Stimulated activated CD4-positive, alpha-beta T cell treated with anti-CD3 and anti-CD28 coated beads, Interleukin-2, amount 100 ng/mL, for 24 hours (primary cell): ENCODE measurements at places on chromosomes 12 and 14.

DNA sequence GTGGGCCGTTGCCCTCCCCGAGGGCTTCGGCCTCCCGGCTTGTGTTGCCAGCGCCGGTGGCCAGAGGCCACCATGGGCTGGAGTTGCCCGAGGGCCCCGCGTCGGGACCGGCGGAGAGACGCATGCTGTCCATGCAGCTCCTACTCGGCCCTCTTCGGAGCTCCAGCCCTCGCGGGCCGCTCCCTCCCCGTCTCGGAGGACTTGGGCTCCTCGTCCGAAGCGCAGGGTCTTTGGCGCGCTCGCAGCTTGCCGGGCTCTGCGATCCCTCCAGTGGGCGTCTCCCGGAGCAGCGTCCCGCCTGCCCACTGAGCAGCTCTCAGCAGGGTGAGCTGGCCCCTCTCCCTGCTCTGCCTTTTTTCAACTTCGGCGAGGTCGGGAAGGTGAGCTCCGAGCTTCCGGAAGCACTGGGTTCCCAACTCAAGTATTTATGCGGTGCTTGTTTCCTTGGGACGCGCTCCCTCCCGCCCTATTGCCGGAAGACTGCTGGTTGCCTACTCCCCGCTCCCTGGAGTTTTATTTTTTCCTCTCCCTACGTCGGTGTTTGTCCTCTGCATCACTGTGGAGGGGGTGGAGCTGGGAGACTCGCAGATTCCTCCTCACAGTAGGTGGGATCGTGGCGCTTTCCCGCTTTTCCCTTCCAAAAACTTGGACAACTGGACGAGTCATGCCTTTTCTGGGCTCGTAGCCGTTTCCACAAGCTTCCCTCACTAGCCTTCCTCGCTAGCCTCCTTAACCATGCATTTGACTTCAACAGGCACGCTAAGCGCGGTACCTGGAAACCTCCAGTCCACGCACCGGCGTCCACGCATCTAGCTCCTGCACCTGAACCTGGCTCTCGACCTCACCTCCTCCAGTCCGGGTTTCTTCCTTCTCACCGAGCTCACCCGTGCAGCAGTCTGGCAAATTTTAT, at the start of gene AVPR1A:
Gene AVPR1A (minus strand): TSS at position 489 of the 910 bp plus-strand sequence. CDS start 365 bp downstream, at position 124.
- no peak for DNase-seq

DNA sequence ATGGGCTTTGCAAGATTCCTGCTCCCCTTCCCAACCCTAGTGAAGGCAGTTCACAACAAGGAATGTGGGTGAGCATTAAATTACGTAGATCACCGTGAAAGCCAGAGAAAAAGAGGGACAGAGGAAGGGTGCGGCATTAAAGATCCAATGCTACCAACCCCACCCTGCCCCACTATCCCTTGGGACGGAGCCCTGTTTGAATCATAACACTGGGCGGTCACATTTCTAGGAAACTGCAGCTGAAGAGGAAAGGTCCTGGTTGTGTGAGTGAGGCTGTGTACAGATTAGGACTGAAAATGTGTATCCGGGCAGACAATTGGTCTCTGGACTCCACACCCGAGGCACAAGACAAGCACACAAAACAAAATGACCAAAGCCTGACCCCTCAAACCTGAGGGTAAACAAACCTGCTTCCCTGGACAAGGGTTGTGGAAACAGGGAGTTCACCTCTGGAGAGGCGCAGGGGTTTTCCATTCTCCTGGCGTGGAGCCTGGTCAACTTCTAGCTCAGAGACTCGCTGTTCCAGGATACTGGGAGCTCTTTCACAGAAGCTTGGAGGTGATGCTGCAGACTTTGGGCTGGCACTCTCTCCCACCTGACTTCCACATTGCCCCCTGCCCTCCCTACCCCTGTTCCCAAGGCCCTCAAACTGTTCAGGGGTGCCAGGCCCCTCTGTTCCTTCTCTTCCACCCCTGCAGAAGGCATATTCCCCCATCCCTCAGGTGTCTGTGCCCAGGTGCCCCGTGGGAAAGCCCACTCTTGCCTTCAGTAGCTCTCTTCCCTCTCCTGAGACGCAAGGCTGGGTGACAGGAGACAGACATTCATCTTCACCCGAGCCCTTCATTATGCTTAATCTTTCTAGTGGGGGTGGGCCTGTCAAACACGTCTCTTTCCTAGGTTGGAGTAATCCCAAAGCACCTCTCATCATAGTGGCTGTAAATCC, 16.5 kb downstream of the NINJ2 start:
- DNase-seq: no peak

DNA sequence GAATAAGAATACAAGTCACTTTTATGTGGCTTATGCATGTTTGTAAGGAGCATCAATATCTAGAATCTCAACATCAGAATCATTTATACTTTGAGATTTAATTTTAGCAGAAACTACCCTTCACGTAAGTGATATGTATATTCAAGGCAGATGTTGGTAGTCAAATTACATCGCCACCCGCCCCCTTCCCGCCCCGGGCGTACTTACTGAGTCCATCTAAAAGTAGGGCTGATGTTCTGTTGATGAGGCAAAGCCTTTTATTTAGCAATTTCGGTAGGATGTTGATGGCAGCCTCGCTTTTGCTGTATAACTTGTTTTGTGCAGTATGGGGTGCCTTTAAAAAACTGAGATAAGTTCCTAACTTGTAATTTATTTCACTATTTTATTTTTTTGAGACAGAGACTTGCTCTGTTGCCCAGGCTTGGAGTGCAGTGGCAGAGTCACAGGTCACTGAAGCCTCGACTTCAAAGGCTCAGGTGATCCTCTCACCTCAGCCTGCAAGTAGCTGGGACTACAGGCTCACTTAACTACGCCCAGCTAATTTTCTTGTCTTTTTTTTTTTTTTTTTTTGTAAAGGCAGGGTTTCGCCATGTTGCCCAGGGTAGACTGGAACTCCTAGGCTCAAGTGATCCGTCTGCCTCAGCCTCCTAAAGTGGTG, 30.8 kb downstream of the KTN1 start:
- DNase-seq: no peak

DNA sequence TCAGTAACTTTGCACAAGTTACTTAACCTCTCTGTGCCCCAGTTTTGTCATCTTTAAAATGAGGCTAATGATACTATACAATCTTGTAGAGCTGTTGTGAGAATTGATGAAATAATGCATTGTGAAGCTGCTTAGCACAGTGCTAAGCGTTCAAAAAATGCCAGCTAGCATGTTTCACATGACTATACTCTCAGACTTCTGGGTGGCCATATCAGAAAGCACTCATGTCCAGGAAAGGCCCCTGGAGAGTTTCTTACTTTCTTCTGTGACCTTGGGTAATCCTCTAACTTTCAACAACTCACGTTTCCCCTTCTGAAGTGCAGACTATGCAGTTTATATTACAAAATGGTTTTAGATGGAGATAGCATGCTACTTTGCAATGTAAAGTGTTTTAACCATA, 68.1 kb downstream of the TPH2 start:
- no peak for DNase-seq

DNA sequence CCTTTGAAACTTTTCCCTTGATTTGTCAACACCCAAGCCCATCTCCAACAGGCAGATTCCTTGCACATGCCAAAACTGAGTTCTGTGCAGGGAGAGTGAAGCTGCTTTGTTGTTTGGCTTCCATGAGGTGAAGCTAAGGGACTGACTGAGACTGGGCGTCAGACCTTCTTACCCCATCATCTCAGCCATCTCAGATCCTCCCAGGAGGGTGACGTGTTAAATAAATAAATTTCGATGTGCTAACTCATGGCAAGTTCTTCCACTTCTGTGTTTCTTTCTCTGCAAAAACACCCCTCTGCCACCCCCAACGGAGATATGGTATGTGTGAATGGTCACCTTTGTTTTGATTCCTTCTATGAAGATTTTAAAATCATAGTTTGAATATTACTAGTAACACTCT, 17.8 kb downstream of the UTP20 start:
- no peak for DNase-seq

DNA sequence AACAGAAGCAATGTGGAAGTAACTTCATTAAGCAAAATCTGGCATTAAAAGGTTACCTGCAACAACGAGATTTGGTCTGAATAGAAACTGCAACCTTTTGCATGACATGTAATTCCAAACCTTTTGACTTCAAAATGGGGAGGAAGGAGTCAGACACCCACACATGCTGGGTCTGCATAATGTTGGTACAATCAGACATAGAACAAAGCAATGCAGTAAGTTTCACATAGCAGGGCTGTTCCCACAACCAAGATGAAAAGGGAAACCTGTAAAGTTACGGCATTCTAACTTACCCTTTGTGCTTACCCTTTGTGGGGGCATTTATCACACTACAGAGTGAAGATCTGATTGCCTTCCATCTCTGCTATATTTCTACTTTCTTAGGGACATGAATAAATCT, 10.1 kb upstream of the SLC35F4 start:
- no peak for DNase-seq

- DNase-seq: no peak
Measured at GRCh38 chr12:126483145-126484068, 1418.2 kb downstream of the AACS start.

DNA sequence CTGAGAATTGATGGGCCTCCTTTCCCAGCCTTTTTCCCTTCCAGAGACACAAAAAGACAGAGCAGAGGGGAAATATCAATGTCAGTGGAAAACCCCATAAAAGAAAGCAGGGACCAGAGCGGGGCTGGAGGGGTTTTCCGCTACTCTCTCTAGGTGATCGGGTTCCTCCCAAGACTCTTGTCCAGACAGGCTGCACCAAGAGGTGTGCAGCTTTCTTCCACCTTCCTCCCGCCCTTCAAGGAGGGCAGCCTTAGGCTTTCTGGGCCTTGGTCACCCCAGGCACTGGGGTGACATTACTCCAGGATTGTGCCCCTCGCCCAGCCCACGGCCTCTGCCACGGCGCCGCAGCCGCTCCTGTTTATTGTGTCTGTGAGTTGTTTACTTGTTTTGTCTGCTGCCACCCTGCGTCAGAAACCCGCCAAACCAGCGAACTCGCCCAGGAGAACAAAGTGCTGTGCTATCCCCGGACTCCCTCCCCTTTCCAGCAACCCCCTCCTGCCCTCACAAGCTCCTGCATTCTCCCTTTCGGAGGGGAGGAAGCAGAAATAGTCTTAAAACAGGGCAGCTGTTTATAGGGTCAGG, 6.7 kb upstream of the HOXC6 start:
- DNase-seq: no peak

DNA sequence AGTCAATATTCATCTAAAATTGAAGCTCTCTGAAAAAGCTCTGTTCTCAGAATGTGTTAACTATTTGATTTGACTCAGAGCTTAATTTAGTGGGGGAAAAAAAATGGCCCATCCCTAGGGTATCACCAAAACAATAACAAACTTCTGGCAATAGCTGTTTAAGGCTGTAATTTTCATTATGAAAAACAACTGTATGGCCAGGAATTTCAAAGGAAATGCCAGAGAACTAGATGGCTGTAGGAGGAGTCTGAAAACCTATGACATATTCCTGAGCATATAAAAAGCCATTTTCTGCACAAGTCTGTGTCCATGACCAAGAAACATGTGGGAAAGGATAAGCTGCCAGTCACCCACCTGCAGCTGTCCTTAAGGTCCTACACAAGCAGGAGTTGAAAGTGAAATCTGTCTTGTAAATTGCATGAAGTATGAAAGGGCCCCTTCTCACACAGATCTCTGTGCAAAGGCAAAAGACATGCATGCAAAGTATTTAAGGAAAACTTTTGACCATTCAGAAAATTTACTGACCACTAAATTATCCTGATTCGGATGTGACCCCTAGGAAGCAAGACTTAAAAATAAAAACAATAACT, 299.1 kb downstream of the BTG1 start:
- no peak for DNase-seq

DNA sequence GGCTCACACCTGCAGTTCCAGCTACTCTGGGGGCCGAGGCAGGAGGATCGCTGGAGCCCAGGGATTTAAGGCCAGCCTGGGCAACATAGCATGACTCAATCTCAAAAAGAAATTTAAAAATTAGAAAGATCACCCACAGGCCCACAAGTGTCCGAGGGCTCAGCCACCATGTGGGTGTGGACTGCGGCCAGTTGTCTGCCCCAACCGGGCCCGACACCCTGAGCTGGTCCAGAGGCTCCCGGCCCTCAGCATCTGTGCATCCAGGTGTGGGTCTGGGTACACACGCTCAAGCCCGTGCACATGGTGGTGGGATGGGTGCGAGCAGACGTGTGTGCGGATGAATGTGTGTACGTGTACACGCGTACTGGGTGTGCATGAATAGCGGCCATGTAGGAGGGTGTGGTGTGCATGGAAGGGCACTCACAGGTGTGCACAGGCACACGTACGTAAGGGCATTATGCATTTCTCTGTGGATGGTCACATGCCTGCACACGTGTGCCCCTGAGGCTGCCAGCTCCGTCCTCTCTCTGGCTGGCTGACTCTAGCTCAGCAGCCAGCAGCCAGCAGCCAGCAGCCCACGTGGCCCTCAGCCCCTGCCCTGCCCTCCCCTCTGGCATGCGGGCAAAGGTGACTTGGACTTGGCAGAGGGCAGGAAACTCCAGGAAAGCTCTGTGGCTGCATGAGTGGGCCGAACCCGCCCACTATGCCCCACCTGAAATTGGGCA, 23.3 kb upstream of the NUDT14 start:
- no peak for DNase-seq

GRCh38 chr12:115209230-115209629, 525.3 kb upstream of the TBX3 start:
- no peak for DNase-seq

- DNase-seq: no peak
Measured at GRCh38 chr14:84250893-84251292, 1279.1 kb upstream of the FLRT2 start.

- no peak for DNase-seq
Measured at GRCh38 chr14:84237881-84238280, 1292.1 kb upstream of the FLRT2 start.

- no peak for DNase-seq
Measured at GRCh38 chr14:99780690-99781089, 12.5 kb upstream of the EML1 start.

DNA sequence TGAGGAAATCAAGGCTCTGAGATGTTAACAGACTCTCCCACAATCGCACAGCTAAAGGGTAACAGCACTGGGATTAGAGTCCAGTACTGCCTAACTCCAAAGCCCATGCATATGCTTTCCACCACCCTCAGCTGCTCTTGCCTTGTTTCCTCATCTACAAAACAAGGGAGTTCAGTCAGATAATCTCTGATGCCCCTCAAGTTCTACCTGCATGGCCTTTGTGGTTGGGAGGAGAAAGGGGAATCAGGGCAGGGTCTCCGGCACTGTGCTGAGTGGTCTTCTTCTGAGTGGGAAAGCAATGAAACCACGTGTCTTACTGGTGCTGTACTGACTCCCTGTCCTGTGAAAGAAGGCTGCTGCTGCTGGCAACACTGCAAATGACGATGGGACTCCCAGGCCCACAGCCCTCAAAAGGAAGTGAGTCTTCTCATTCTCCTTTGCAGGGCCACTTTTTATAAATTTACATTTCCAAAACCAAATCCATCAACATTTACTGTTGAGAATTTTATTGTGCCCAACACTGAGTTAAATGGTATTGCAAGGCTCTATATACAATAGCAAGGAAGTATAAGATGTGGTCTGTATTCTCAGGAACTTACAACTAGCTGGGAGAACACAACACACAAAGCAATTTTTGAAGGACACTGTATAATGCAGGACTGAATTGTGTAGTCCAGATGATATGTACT, 19.7 kb upstream of the DUSP16 start:
- DNase-seq: peak; percentile 20
